ENCODE measurements at places on chromosomes 6 and 20.
A peak's percentile ranks its signal among the peaks of the same experiment; 100 is the strongest.

- DNase-seq = no peak
Observed at GRCh38 chr6:72711731-72712130, 89.9 kb downstream of the KCNQ5 start.

DNA sequence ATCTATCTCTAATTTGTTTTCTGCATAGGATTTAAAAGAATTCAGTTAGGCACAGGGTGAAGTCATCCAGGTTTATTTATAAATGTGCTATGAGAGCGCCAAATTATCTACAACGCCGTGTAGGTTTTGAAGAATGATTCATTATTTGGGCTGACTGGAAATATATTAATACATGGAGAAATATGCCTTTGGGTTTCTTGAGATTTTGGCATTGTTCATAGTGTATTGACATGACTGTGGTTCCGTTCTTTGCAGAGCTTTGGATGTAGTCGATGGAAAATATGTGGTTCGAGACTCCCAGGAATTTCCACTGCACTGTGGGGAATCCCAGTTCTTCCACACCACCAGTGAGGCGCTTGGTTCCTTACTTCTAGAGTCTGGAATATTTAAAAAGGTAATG, 90.9 kb downstream of the CRYBG1 start:
- no peak for DNase-seq

DNA sequence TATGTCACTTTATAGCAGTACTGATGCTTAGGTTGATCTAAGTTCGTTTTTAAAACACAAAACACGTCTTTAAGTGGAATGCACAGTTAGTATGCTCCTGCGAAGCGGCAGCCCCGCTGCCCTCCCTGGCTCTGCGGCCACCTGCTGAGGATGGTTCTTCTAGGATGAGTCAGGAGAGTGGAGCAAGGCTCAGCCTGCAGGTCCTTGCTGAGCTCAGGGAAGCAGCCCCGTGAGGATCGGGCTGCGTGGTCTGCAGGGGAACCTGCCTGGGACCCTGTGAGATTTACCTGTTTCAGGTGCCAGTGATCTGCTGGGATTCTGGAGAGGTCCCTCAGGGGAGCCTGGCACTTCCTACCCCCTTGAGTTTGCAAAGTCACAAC, 57.5 kb downstream of the SYNJ2 start:
- DNase-seq = no peak

DNA sequence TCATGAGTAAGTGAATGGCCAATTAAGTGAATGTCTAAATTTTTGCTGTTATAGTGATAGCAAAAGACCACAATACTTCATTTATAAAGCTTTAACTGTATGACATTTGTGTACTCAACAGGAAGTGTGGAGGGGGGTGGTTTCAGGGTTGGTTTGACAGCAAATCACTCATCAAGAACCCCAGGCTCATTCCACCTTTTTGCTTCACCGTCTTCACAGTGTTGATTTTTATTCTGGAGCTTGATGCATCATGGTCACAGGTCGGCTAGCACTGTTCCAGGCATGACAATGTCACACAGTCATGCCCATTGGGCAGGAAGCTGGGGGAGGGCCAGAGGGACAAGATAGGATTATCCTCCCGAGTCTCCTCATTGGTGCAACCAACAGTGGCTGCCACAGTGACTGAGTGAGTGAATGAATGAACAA, 75.0 kb downstream of the MDGA1 start:
- no peak for DNase-seq

GRCh38 chr20:48064929-48065328, 279.6 kb upstream of the SULF2 start:
- peak; percentile 52 for DNase-seq

- no peak for DNase-seq
Observed at GRCh38 chr6:106446287-106446885, 85.9 kb downstream of the CRYBG1 start.

- DNase-seq = no peak
Observed at GRCh38 chr6:169172456-169172855, 81.2 kb downstream of the THBS2 start.

GRCh38 chr6:37820718-37821079, 1.2 kb downstream of the ZFAND3 start:
- DNase-seq = no peak

GRCh38 chr6:92510137-92510536, 909.2 kb downstream of the EPHA7 start:
- DNase-seq = no peak

DNA sequence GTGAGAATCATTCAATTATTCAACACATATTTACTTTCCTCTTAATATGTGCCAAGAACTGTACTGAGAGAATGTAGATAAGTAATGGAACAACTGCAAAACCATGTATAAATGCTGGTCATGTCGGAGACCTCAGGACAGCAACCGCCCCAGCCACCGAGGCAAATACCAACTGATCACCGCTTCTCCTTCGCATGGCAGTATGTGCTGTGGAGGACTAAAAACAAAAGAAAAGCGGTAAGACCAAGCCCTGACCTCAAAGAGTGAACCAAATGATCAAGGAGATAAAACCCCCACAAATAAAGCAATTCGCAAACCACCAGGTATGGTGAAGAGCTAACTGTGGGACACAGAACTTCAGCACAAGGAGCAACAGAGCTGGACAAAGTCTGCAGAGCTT, 104.3 kb downstream of the TRERF1 start:
- no peak for DNase-seq

- no peak for DNase-seq
Observed at GRCh38 chr6:115675443-115675842, 385.2 kb downstream of the FRK start.

- DNase-seq = no peak
Observed at GRCh38 chr6:34143884-34144580, 1.9 kb downstream of the GRM4 start.

- no peak for DNase-seq
Observed at GRCh38 chr6:168030908-168031307, 33.4 kb downstream of the KIF25 start.

DNA sequence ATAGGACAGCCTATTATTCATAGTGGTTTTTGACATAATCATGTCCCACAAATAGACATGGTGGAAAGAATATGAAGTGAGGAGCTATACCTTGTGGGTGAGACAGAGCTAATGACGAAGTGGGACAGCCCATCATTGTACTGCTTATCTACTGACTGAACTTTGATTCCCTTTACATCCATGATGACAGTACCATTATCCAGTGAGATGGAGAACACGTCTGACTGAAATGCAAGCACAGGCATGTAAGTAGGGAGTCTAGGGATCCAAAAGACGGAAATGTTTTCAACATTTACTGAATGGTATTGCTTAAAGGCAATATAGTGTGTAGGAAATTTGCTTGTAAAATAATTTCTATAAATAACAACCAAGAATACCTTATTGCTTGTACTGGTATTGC, 43.5 kb downstream of the FAM229B start:
- no peak for DNase-seq

GRCh38 chr20:31674895-31675827, 37.4 kb downstream of the COX4I2 start:
- peak; percentile 34 for DNase-seq

GRCh38 chr6:143959927-143960326, 48.1 kb downstream of the PLAGL1 start:
- no peak for DNase-seq

- peak; percentile 47 for DNase-seq
Observed at GRCh38 chr6:129635396-129636130, 74.4 kb downstream of the ARHGAP18 start.

DNA sequence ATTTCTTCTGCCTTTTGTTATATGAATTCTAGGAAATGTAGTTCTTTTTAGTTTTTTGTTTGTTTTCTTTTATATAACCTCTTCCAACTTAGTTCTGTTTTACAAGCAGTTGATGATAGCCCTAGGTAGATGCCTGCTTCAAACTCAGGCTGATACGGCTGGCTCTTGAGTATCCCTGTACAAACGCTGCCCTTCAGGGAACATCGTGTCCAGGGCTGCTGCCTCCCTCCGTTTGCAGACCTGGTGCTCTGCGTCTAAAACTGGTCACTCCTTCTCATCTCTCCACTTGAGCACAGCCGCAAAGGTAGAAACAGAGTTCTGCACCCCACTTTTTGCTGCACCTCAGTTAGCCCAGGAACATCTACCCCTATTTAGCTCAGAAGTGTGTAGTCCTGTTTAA, 310.1 kb downstream of the PRL start:
- DNase-seq = no peak

GRCh38 chr6:146582857-146583256, 15.9 kb upstream of the ADGB start:
- no peak for DNase-seq

- DNase-seq = no peak
Observed at GRCh38 chr6:43103253-43103876, 27.3 kb downstream of the PTK7 start.

- DNase-seq = no peak
Observed at GRCh38 chr20:23654000-23654399, 16.2 kb upstream of the CST3 start.

GRCh38 chr6:27575594-27576361, 102.9 kb upstream of the ZNF184 start:
- DNase-seq = no peak

DNA sequence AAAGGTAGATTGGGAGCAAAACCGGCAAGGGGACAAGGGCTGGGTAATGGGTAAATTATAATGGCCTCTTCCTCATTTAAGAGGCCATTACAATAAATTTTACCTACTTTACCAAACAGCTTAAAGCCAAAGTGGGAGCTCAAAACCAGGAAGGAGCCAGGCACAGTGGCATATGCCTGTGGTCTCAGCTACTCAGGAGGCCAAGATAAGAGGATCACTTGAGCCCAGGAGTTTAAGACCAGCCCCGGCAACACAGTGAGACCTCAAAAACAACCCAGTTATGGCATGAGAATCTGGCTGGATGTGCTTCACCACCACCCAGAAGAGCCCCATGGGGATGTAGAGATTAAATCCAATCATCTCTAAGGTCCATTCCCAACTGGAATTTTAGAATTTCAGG, 52.9 kb upstream of the TAF8 start:
- no peak for DNase-seq

GRCh38 chr6:160986851-160987250, 4.7 kb upstream of the MAP3K4 start:
- DNase-seq = no peak

GRCh38 chr6:43997345-43997677, 129.9 kb downstream of the MRPL14 start:
- DNase-seq = no peak

GRCh38 chr20:46010491-46011391, 2.0 kb downstream of the MMP9 start:
- no peak for DNase-seq

- no peak for DNase-seq
Observed at GRCh38 chr6:151240791-151241642, 1.2 kb downstream of the AKAP12 start.

DNA sequence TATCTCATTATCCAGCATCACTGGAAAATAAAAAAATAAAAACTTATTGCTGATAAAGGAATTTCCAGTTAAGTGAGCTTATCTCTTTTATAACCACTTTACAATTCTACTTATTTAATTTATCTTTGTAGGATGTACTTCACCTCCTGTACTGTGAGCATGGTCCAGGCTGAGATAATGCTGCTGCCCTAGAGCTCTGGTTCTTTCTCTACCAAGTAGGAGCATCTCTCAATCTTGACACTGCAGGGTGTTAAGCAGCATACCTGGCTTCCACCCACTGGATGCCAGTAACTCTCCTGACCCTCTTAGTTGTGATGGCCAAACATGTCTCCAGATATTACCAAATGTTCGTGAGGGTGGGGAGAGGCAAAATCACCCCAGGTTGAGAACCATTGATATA, 454.5 kb downstream of the ADGRB3 start:
- DNase-seq = no peak

GRCh38 chr6:24891004-24891403, 44.8 kb downstream of the RIPOR2 start:
- no peak for DNase-seq

GRCh38 chr20:62430311-62430853, 3.0 kb upstream of the RBBP8NL start:
- DNase-seq = no peak

- DNase-seq = no peak
Observed at GRCh38 chr6:34352305-34352937, 40.0 kb downstream of the NUDT3 start.

DNA sequence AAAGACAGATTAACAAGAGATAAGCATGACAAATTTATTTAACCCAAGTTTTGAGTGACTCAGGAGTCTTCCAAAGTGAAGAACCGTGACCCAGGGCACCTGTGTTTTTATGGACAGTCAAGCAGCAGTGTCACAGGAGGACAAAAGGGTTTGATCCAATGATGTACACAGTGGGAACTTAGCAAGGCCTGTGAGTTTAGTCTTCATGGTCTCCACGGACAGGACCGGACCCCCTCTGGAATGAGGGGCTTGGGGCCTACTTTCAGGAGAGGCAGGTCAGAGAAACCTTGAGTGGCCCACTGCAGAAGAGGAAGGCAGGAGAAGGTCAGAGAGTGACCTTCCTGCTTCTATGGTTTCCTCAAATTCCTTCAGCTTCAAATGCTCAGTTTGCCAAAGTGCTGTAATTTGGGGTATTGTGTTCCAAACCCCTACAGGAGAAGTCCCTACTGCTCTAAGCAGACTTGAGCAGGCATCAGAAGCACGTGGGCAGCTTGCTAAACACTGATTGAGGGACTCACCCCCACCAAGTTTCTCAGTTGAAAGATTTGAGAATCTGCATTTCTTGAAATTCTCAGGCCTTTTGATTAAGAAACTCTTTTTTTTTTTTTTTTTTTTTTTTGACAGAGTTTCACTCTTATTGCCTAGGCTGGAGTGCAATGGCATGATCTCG, 26.4 kb upstream of the ZMYND8 start:
- no peak for DNase-seq

DNA sequence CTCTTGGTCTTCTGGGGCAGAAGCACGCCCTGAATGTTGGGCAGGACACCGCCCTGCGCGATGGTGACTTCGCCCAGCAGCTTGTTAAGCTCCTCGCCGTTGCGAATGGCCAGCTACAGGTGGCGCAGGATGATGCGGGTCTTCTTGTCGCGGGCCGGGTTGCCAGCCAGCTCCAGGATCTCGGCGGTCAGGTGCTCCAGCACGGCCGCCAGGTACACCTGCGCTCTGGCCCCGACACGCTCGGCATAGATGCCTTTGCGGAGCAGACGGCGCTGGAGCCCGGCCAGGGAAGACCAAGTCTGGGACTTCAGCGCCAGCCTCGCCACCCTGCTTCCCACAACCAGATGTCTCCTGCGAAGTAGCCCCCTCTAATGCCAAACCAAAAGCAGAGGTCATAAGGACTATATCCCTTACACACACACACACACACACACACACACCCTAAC, 8.0 kb upstream of the SLC17A3 start:
- DNase-seq = no peak

GRCh38 chr6:41066867-41067304, 5.3 kb downstream of the OARD1 start:
- peak; percentile 57 for DNase-seq

GRCh38 chr6:107030151-107030550, 2.2 kb downstream of the MTRES1 start:
- no peak for DNase-seq

DNA sequence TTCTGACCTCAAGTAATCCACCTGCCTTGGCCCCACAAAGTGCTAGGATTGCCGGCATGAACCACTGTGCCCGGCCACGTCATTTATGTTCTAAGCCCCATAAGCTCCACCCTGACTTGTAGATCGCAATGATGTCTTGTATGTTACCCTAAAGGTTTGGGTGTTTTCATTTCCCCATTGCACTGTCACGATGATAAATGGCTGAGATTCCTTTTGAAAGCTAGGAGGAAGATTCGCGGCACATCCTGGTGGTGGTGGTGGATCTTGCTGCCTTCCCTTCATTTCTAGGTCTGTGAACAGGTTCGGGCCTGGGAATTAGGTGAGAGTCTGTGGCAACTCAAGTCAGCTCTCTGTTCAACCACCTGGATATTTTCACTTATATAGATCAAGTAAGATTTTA, 28.3 kb downstream of the MUC22 start:
- no peak for DNase-seq

Measured in AG04449 (cell line).